Naive thymus-derived CD8-positive, alpha-beta T cell (primary cell): ENCODE measurements at places on chromosomes 2 and 18.

DNA sequence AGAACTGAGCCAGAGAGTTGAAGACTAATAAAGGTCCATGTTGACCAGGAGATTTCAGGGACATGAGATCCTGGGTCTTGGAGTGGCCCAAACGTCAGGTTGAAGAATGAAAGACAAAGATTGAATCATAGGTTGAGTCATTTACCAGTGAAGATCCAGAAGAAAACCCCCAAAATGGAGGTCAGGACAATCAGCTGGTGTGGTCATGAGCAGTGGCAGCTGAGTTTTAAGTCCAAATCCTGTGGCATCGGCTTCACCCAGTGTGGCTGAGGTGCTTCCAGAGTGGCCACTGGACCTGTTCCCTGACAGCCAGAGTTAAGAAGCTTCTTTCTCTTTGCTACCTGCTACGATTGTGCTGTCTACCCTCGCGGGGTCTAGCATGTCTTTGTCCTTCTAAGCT lies 234.0 kb downstream of the BCL2 start:
- H3K27me3 ChIP-seq, result no peaks in the 10 kb centered on the region
- no peak overlapping the region for H3K27ac ChIP-seq
- H3K4me3 ChIP-seq, result no peak overlapping the region
- H3K4me1 ChIP-seq, result no peaks in the 10 kb centered on the region

DNA sequence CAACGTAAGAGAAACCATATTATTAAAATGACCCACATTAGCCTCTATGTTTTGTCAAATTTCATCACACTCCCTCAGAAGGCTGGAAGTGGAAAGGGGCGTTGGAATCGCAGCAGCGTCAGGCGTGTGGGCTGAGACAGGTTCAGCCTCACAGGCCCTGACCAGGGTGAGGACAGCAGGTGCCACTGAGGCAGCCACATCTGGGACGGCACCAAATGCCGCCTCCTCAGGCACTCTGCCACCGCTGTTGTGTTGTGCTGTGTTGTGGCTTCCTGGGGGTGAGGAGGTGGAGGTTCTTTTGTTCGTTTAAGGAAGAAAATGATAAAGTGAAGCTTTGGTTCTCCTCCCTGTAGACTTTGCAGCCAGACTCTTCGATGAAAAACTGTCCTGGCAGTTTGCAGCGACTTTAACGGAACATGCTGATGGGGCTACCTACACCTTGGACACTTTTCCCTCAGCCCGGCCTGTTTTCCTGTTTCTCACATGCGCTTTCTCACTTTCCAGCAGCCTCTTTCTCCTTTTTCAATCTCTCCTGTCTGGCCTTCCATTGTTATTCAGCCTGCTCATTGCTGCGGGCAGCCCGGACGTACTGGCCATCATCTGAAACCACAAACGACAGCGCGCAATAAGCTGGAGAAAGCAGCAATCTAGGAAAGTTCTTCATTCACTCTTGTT lies 44.9 kb upstream of the SALL3 start:
- DNase-seq, result no peak
- H3K27ac ChIP-seq, result no peak overlapping the region
- H3K36me3 ChIP-seq, result no peaks in the 10 kb centered on the region
- no peaks in the 10 kb centered on the region for H3K4me1 ChIP-seq
- no peak overlapping the region for H3K4me3 ChIP-seq
- H3K27me3 ChIP-seq, result no peaks in the 10 kb centered on the region

DNA sequence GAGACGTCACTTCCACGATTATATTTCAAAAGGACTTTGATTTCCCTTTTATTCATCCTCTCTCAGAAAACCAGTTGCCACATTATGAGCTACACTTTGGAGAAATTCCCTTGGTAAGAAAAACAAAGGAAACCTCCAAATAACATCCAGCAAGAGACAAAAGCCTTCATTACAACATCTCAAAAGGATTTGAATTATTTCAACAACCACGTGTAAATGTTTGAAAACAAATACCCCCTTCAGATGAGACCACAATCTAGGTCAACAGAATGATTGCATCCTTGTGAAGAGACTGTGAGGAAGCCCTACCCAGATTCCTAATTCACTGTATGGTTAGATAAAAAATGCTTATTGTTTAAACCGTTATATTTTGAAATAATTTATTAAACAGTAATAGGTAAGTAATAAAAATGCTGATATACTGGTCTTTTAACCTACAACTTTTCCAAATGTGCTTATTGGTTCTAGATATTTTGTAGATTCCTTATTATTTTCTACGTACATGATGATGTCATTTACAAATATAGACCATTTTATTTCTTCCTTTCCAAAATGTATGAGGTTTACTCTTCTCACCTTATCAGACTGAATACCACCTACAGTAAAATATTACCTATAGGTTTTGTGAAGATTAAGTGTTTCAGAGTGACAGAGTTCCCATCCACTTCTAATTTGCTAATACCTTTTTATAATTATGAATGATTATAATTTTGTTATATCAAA lies 922.7 kb upstream of the CHAC2 start:
- no peaks in the 10 kb centered on the region for H3K4me1 ChIP-seq
- no peaks in the 10 kb centered on the region for H3K27me3 ChIP-seq
- no peaks in the 10 kb centered on the region for H3K36me3 ChIP-seq
- no peak overlapping the region for H3K27ac ChIP-seq

DNA sequence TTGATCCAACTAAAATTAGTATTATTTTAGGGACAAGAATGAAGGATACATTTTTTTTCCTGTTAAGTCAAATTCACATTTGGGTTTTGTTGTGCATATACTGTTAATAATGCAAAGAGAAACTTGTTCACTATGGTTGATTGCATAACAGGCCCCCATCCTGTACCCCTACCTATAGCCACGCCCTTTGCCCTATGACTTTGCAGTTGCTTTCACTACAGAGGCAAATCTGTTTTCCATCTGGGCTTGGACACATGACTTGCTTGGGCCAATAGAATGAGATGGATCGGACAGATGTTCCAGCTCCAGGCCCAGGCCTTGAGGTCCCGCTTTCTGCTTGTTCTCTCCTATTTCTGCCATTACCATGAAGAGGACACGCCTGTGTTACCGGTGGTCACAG lies 278.5 kb upstream of the HNRNPA3 start:
- no peak overlapping the region for H3K4me3 ChIP-seq
- H3K4me1 ChIP-seq, result peaks cover 8% of the 10 kb centered on the region
- H3K36me3 ChIP-seq, result no peaks in the 10 kb centered on the region
- DNase-seq, result no peak
- H3K27me3 ChIP-seq, result no peaks in the 10 kb centered on the region

DNA sequence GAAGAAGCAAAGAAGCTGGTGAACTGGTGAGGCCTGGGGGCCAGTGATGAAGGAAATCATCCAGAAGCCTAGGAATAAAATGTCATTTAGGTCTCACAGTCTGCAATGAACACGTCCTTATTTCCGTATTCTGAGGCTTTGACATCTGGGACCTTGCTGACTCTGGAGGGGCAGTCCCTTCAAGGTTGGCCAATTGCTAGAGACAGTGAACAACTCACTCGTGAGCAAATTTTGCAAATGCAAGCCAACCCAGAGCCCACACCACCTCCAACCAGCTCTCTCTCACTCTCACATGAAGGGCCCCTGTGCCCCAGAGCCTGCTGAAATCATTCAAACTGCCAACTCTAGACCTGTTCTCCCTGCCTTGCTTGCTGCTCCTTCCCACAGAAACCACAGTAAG lies 279.1 kb upstream of the LYPD1 start:
- H3K4me1 ChIP-seq, result no peaks in the 10 kb centered on the region
- no peak for DNase-seq
- H3K27me3 ChIP-seq, result no peaks in the 10 kb centered on the region
- H3K36me3 ChIP-seq, result no peaks in the 10 kb centered on the region
- no peak overlapping the region for H3K27ac ChIP-seq
- H3K4me3 ChIP-seq, result no peak overlapping the region

- peak overlapping the region; percentile 24 for H3K4me3 ChIP-seq
- H3K36me3 ChIP-seq, result no peaks in the 10 kb centered on the region
- peaks cover 4% of the 10 kb centered on the region for H3K4me1 ChIP-seq
- DNase-seq, result no peak
Measured at GRCh38 chr2:201574766-201575165, 68.5 kb downstream of the TMEM237 start.

DNA sequence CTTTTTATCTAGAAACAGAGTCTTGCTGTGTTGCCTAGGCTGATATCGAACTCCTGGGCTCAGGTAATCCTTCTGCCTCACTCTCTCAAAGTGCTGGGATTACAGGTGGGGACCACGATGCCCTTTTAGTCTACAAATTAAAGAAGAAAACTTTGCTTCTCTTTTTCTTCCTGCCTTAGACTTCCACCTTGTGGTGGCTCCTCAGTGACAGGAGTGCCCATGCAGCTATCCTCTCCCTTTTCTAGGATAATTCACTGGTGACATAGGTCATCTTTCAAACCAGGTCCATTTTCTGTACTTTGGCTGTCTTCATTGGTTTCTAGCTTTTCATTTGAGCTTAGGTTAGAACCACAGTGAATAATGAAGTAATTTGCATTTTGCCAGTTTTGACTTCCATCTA lies 13.6 kb downstream of the DCAF17 start:
- peaks cover 3% of the 10 kb centered on the region for H3K36me3 ChIP-seq
- H3K27me3 ChIP-seq, result no peaks in the 10 kb centered on the region
- H3K4me3 ChIP-seq, result no peak overlapping the region
- no peak overlapping the region for H3K27ac ChIP-seq
- no peak for DNase-seq

DNA sequence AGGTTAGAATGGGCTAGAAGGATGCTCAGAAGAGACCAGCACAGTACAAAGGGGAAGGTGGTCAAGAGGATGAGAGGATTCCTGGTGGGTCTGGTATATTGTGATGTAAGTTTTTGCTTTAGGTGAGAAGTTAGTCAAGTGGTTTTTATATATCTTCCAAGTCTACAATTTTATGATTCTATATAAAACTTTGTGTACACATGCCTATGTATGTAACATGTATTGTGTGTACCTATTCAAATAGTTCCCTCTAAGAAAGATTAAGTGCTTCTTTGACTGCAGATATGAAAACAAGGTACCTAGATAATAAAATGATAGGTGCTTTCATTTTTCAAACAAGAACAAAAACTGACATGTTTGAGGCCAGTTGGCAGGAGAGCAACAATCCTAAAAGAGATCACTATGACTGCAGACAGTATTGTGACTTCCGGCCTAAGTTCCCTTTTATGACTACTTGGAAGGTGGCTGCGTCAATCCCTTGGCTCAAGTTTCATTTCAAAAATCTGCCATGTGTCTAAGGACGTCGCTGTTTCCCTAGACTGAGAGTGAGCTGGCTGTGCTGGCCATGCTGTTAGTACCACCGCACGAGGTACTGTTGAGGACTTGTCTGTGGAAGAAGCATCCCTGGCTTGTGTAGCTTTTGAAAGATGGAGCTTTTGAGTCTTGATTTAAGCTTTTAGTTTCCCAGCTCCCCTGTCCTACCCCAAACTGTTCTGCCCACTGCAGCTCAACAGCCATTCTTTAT lies 123.1 kb downstream of the PRPF40A start:
- H3K27ac ChIP-seq, result no peak overlapping the region
- no peaks in the 10 kb centered on the region for H3K36me3 ChIP-seq
- no peak for DNase-seq
- peaks cover 5% of the 10 kb centered on the region for H3K4me1 ChIP-seq
